H7 (cell line): ENCODE measurements at places on chromosomes 2 and 18.

GRCh38 chr2:127953128-127953718 is 67.5 kb upstream of the AMMECR1L start:
- DNase-seq = no peak

- no peak for DNase-seq
Observed at GRCh38 chr2:109386004-109386695, 227.6 kb downstream of the SEPTIN10 start.

- no peak for DNase-seq
Observed at GRCh38 chr2:158963071-158963470, 5.4 kb upstream of the TANC1 start.

DNA sequence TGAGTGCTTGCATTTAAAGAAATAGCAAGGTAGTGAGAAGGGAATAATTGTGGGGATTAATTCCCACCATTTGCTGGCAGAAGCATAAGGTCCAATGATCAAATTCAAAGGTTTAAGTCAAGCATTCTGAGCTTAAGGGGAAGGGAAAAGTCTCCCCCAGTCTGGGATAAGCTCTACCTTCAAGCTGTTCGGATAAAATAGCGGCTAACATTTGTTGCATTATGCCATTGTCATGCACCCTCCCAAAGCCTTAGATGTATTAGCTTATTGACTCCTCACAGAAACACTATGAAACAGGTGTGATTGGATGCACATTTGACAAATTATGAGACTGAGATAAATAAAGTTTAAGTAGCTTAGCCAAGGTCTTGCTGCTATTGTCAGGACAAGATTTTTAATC is 52.2 kb upstream of the TGIF1 start:
- DNase-seq = no peak

GRCh38 chr18:55252901-55253300 is 293.6 kb upstream of the CCDC68 start:
- no peak for DNase-seq

DNA sequence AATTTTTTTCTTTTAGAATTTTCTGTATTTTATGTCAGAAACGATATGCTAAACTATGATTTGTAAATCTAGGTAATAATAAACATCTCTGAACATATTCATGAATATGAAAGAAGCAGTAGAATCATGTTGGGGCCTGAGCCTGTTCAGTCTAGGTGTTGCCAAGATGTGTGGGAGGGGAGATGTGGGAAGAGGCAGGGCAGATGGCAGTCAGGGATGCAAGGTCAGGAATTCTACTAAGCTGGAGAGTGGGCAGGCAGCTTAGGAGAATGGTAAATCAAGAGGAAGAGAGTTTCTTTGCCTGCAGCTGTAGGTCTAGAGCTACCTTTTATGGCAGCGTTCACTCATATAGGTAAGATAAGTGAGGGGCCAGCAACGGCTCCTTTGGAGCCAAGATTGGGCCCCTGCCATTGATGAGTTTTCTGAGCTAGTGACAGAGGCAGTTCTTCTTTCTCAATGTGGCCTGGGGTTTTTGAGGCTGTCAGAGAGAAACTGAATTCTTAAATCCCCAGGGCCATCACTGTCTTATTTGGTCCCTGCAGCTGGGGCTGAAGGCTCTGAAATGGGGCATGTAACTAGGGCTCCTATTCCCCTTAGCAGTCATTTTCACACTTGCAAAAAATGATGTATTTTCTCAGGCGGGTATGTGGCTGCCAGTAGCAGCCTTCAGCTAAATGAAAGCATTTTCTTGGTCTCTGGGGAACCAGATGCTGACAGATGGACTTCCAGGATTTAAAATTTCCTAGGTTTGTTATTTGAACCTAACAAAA is 232.8 kb downstream of the PIK3C3 start:
- DNase-seq = no peak

GRCh38 chr2:235834781-235835180 is 333.4 kb downstream of the GBX2 start:
- DNase-seq = no peak
